ENCODE measurements at places on chromosomes 7 and 10.

DNA sequence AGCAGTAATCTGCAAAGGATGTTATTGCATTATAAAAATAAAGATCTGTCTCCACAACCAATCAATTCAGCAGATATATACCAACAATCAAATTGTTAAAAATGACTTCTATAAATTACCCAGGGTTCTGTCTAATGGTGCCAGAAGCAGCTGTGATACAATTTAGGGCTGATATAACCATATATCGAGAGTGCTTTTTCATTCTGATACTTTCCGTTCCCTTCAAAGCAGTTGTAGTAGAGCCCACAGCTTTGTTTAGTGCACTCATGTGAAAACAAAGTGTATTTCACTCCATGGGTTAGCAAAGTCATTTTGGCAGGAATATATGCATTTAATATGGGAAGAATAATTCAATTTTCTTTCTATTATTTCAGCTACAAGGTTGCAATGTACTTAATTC is 83.1 kb upstream of the CHCHD3 start:
- DNase-seq, result no peak

DNA sequence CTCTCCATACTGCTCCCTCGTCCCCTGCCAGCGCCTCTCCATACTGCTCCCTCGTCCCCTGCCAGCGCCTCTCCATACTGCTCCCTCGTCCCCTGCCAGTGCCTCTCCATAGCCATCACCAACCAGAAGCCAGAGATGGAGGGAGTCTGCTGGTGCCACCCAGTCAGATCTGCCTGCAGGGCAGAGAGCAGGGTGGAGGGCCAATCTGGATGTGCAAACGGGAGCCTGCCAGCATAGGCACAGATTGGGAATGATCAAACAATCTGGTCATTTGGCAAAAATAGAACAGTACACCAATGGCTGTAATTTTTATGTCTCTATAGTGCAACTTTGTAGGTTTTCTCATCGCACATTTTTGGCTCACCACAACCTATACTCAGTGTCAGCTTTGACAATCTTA is 76.9 kb upstream of the LRRC4 start:
- no peak for DNase-seq

- DNase-seq, result no peak
Observed at GRCh38 chr7:125504848-125505247, 575.2 kb upstream of the POT1 start.

DNA sequence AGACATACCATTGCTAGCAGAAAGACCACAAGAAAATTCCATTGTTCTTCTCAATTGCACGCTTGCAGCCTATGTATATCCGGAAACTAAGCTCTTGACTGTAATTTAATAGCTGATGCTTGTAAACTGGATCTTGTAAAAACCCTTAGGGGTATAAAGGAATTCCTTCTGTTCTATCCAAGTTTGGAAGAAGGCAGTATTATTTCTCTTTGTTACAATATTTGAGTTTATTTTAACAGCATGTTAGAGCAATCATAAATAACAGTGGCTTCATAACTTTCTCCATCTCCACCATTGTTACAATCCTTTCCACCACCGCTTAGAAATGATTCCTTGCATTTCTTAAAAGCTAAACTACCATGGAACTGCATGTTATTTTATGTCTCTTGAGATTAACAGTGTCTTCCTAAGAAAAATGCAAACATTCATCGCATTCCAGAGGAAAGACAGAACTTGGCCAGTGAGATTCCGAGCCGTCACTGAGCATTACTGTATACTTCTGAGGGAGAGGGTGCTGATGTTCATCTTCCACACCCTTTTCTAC is 92.5 kb downstream of the TRIL start:
- DNase-seq, result no peak

DNA sequence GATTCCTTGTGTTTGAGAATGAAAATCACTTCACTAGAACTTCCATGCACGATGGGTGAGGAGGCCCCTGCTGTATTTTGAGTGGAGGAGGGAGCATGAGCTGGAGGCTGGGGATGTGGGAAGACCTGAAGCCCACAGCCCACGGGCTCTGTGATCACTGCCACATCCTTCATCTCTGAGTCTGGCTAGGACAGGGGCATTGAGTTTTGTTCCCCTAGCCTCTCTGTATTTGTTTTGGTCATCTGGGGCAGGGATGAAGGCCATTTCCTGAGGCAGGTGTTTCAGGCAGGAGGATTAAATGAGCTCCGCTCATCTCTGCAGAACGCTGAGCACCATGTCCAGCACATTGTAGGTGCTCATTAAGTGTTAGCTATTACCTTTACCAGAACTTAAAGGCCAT is 293.6 kb downstream of the GLRX3 start:
- DNase-seq, result no peak

DNA sequence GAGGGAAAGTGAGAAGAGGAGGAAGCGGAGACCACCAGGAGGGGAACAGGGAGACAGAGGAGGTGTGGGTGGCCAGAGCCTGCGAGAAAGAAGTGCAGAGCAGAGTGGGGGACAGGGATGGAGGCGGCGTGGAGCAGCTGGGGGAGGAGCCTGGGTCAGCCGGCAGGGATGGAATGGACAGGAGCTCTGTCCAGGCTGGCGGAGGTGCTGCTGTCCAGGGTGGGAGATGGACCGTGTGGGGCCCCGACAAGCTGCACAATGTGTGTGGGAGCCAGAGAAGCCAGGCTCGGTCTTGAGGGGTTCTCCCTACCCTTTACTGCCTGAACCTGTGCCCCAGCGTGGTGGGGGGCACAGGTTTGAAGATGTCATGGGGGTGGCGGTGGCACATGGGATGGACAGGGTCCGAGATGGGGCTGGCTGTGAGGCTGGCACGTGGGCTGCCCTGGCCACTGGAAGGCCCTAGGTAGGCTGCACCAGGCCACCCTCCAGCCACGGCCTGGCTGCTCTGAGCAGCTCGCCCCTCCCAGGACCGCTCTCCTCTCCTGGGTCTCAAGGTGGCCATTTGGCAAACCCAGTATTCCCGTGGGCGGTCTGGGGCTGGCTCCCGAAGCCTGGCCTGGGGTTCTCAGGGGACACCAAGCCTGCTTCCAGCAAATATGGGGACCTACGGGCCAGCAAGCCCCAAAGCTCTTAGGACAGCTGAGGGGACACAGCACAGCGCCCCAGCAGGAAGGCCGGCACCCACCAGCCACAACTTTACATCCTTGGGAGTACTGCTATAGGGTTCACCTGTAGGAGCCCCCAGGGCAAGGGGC is 32.3 kb downstream of the YKT6 start:
- DNase-seq, result no peak

DNA sequence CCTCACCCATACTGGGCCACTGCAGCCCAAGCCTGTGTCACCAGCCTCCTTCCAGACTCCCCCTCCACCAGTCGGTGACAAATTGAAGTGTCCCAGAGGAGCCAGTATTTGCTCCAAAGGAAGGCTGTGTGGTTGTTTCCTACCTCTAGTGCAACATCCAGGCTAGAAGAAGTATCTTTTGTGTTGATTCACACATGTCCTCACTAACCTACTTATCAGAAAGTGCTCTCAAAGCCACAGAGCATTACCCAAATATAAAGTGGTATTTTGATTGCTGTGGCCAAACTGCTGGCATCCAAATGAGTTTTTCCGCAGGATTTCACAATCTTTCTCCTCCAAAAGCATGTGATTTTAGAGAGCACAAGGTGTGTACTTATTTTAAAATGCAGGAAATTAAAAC is 134.8 kb downstream of the CUL2 start:
- DNase-seq, result no peak

- DNase-seq, result no peak
Observed at GRCh38 chr7:41451826-41452225, 251.1 kb downstream of the INHBA start.

GRCh38 chr7:114939484-114940097 is 17.7 kb downstream of the MDFIC start:
- no peak for DNase-seq

DNA sequence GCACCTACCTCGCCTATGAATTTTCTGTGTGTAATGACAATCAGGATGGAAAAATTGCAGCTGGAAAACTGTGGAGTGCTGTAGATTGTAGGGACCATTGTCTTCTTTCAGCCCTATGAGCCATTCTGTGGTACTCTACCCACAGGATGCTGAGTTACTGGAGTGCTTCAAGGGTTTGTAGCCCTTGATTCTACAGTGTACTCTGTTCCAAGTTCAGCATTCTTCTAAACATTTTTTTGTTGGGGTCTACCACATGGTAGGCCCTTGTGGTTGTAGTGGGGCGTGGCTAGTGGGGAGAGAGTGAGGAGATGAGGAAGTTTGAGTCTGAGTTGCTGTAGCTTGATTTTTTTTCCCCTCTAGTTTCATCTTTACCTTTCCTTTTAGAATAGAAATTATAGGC is 33.5 kb downstream of the REEP3 start:
- peak; percentile 23 for DNase-seq

GRCh38 chr7:84040355-84040754 is 154.2 kb downstream of the SEMA3A start:
- DNase-seq, result no peak

GRCh38 chr7:99120501-99120900 is 23.4 kb downstream of the SMURF1 start:
- no peak for DNase-seq

DNA sequence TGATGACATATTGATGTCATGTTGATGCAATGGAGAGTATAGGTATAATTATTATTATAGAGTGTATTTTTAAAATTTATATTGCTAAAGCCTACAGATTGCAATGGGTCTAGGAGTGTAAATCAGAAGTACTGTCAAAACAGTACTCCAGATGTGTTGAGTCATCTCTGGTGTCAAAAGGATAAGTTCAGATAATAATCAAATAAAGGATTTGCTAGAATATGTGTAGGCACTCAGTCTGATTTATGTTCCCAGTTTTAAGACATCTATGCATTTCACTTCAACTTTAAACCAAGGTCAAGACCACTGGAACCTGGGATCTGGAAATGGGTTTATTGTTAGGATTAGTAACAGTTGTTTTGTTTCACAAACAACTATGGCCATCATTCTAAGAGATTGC is 342.3 kb upstream of the BMPER start:
- DNase-seq, result no peak

- peak; percentile 48 for DNase-seq
Observed at GRCh38 chr10:323651-324293, 188.5 kb downstream of the ZMYND11 start.

- no peak for DNase-seq
Observed at GRCh38 chr10:43695321-43695720, 46.6 kb upstream of the ZNF32 start.

- DNase-seq, result no peak
Observed at GRCh38 chr7:23191022-23191421, 9.2 kb downstream of the NUP42 start.

- no peak for DNase-seq
Observed at GRCh38 chr10:126049759-126050700, 153.7 kb downstream of the FANK1 start.

DNA sequence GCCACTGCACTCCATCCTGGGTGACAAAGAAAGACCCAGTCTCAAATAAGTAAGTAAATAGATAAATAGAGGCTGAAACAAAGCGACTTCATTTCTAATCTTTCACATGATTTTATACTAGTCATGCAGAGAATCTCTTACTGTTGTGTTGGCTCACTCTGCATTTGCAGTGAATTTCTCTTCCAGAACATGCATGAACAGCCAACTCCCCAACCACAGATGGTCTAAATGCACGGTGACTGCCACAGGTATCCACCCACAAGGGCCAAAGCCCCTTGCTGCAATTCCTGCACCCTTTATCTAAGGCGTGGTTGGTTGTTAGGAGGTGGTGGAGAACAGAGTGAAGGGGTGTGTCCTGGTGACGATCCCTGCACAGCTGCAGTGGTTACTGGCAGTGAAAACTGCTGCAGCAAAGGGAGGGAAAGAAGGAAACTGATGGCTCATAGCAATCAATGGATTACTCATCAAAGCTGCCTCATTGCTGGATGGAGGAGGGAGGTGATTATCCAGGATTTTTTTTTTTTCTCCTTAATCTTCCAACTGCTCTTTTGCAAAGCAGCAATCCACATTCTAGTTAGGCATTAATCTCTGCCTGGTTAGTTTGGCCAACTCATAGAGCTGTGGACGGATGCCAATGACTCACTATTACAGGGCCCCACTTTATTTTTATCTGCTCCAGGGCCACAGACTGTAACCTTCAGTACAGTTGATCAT is 50.6 kb downstream of the PRTFDC1 start:
- DNase-seq, result no peak

DNA sequence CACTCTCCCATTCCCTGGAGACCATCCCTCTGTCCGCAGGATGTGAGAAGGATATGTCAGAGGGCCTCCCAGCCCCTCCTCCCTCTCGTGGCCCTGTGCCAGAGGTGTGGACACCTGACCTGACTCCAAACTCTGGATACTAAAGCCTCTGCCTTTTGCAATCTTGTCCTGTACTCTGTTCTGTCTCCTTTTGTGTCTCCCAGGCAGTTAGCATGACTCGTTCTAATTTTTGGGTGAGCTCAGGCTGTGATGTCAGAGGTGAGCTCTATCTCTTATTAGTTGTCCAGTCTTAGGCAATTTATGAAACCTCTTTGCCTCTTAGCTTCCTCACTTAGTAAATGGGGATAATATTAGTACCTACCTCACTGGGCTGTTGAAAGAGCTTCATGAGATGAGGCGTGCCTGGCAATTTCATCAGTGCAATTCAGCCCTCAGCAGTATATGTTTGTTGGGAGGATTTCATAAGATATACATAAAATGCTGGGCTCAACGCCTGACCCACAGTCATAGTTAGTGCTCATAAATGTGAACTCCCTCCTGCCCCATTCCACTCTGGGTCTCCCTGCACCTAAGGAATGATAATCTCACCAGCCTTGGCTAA is 10.9 kb downstream of the MARVELD1 start:
- no peak for DNase-seq

DNA sequence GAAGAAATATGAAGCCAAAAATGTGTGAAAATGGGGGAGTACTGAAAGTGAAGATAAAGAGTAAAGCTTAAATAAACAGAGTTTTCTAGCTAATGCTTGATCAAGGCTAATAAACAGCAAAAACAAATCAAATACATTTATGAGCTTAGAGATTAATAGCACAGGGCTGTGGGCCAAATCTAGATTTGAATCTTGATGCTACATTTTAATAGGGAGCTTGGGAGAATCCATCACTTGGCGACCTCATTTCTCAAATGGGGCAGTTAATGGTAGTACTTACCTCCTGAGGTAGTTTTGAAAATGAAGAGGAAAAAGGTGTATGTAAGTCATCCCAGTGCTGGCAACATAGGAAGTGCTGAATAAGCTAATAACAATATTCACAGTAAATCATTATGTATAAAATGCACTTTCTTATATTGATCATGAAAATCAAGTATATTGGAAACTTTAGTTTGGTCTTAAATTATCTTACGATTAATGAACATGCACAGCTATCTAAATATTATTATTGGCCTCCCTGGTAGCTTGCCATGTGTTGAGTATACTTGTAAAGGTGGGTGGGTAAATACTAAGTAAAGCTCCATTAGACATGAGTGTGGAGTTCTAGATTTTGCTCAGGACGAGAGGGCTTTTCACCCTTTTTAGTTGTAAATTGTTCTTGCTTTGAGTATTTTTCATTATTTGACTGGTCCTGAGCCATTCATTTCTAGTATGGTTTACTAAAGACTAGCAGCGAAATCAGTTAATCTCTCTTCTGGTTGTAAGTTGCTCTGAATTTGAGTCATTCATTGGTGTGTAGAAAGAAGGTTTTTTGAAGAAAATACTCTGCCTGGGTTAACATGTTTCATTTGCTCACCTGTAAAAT is 5.1 kb downstream of the BICC1 start:
- DNase-seq, result no peak

GRCh38 chr10:644943-645334 is 44.5 kb downstream of the DIP2C start:
- no peak for DNase-seq

- DNase-seq, result peak; percentile 89
Observed at GRCh38 chr7:48109848-48110663, 21.0 kb downstream of the UPP1 start.
